ENCODE measurements at places on chromosomes 7 and 10.

DNA sequence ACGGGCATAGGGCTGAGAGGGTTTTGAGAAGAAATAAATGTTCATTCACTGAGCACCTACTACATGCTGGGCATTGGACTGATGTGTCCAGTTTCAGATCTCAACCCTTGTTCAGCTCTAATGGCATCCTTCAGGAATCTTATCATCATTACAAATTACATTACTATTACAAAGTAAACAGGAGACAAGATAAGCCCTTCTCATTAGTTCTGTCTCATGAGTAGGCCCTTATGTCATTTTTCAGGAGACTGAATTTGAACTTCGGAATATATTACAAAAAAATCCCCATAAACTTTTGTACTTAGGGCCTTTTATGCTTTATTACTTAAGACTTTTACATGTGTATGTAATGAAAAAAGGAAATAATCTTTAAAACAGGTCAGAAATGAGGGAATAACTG is 289.7 kb downstream of the BAMBI start:
- DNase-seq: no peak

DNA sequence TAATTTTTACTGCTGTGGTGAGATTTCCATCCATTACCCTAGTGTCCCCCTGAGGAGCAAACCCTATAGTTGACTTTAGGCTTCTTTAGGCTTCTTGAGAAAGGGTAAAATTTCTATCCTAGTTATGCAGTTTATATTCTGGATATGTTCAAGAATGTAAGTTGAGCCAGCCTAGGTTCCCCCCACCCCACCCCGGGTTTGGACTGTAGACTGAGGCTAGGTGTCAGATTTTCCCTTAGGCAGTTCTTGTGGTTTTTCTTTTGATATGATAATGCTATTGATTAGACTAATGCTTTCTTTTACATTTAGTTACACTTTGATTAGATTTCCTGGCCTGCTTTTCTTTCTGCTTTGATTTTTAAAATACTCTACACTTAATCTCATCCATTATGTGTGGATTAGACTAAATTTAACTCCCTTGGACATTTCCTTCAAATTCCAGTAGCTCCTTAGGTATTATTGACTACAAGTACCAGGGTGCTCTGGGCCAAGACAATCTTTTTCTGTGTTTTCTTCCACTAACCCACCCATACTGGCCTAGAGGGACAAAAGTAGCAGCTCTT is 37.7 kb downstream of the NRF1 start:
- no peak for DNase-seq

DNA sequence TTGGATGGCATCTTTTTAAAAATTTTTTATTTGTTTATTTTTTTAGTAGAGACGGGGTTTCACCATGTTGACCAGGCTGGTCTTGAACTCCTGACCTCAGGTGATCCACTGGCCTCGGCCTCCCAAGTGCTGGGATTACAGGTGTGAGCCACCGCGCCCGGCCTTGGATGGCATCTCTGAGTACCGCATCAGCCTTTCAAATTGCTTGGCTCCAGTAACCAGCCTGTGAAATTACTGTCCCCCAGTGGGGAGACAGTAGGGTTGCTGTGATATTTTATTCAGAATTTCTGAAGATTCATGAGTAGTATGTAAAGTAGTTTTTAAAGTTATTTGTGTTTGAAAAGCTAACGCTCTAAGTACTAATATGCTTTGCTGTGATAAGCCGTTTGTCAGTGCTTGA is 1.2 kb downstream of the NUB1 start:
- no peak for DNase-seq

GRCh38 chr7:128672927-128673517 is 930 bp downstream of the GARIN1A start:
- peak; percentile 24 for DNase-seq

- DNase-seq: no peak
Measured at GRCh38 chr7:17690030-17690429, 250.3 kb downstream of the SNX13 start.

- DNase-seq: no peak
Measured at GRCh38 chr7:90777465-90777864, 181.3 kb downstream of the CDK14 start.

DNA sequence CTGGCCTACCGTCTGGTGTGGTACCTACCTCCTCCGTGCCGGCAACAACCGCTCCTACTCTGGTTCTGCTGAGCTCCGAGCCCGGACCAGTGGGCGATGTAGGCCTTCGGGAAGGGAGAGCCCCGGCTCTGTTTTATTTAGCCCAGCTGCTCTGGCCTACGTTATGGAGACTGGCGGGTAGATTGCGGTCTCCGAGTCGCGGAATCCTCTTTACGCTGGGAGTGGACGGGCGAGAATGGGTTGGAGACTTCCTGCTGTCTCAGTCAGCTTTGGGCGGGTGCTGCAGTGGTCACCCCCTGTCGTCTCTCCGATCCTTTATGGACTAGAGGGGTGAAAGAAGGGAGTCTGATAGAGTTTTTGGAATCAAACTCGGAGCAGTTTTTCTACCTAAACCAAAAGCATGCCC is 406 bp downstream of the CBLL1 start:
- DNase-seq: no peak

GRCh38 chr10:29131952-29132547 is 156.8 kb upstream of the LYZL1 start:
- DNase-seq: no peak

DNA sequence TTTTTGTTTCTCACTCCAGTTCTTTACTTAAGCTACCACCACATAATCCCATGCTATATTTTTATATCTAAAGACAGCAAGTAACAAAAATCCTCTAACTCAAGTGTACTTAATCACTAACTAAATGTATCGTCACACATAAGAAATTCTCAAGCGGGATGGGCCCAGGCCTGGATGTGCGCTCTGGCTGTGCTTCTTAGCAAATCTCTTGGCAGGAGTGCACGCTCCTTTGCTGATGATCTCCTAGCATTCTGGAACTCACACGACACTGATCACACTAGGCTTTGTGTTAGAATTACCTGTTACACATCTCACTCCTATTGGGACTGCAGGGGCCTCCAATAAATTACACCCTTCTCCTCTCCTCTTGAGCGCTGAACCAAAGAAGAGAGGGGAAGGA is 46.7 kb upstream of the CALD1 start:
- no peak for DNase-seq

DNA sequence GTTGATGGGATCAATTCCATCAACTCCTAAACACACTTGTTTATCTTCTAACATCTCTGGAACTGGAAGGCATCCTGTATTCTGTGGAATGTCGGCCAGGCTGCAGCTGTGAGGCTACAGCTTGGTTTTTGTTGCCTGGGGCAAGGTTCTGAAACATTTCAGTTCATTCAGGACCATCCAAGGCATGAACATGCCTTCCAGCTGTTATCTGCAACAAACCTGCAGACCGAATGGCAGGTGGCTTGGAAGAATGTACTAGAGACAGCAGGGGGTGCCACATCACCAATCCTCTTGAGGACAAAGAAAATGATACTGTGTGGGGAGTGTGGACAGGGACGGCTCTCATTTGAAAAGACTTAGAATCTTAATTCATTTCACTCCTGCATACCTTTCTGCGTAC is 12.4 kb downstream of the PAPOLB start:
- DNase-seq: peak; percentile 46
